ENCODE measurements at places on chromosomes 5 and 9.

- DNase-seq: no peak
Observed at GRCh38 chr9:69171049-69171448, 3.0 kb upstream of the TJP2 start.

DNA sequence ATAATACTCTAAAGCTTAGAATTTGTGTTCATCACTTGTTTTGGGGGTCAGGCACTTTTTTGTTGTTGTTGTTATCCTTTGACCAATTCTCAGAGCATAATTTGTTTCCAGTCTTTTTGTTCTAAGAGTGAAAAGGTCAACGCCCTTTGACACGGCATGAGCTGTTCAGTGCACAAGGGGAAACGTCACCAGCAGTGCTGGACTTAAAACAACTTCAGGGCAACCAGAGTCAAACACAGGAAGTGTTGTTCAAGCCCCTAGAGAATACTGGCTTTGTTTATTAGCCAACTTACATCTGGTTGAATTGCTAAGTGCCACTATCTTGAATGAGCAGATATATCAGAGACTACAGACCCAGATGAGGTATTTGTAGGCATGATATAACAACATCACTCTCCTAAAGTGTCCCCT lies 368.9 kb downstream of the TMEM161B start:
- DNase-seq: no peak

- no peak for DNase-seq
Observed at GRCh38 chr5:140869555-140869886, 764 bp downstream of the PCDHA11 start.

- no peak for DNase-seq
Observed at GRCh38 chr5:117425163-117425562, 850.5 kb upstream of the SEMA6A start.

DNA sequence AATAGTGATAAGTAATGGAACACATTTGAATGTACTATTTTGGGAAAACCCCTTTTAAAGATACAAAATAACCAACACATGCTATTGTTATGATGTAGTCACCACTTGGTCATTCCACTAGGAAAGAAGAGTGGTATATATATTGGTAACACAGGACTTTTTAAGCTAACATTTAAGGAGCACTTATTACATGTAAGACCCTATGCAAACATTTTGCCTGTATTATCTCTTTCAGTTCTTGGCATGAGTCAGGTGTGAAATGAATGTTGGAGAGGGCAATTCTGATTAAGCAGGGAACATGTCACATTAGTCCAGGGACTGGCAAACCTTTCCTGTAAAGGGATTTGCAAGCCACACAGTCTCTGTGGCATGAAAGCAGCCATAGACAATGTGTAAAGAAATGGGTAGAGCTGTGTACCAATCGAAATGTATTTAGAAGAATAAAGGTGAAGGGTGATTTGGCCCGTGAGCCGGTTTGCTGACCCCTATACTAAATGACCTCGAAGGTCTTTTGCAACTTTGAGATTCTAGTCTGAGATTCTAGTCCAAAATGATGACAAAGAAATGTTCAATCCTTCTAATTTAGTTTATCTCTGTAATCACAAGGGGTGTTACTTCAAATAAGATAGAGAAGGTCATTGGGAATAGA lies 15.3 kb downstream of the ABLIM3 start:
- DNase-seq: no peak

- no peak for DNase-seq
Observed at GRCh38 chr9:70983723-70984295, 137.6 kb downstream of the TRPM3 start.

GRCh38 chr9:114005371-114006154 lies 72.5 kb downstream of the AMBP start:
- DNase-seq: no peak

GRCh38 chr9:69036309-69036708 lies 757 bp downstream of the FXN start:
- DNase-seq: no peak

GRCh38 chr9:76441551-76442322 lies 17.2 kb upstream of the GCNT1 start:
- no peak for DNase-seq

DNA sequence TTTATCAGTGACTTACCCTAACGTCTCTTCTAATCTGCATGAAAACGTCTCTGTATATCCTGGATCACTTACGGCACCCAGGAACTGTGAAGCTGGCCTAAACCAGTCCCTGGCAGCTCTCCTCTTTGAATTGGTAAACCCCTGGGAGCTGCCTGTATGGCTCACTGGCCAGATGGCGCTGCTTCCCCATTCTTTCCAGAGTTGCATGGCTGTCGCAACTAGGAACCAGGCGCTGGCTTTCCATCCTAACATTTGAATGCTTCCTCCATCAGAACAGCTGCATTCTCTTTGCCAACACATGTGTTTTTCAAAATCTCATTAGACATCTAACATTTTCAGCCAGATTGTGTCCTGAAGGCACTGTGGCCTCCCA lies 8.0 kb upstream of the PCA3 start:
- DNase-seq: peak; percentile 78

GRCh38 chr5:111255169-111255568 lies 31.0 kb downstream of the CAMK4 start:
- no peak for DNase-seq

- no peak for DNase-seq
Observed at GRCh38 chr9:73689051-73689870, 537.6 kb downstream of the ANXA1 start.

DNA sequence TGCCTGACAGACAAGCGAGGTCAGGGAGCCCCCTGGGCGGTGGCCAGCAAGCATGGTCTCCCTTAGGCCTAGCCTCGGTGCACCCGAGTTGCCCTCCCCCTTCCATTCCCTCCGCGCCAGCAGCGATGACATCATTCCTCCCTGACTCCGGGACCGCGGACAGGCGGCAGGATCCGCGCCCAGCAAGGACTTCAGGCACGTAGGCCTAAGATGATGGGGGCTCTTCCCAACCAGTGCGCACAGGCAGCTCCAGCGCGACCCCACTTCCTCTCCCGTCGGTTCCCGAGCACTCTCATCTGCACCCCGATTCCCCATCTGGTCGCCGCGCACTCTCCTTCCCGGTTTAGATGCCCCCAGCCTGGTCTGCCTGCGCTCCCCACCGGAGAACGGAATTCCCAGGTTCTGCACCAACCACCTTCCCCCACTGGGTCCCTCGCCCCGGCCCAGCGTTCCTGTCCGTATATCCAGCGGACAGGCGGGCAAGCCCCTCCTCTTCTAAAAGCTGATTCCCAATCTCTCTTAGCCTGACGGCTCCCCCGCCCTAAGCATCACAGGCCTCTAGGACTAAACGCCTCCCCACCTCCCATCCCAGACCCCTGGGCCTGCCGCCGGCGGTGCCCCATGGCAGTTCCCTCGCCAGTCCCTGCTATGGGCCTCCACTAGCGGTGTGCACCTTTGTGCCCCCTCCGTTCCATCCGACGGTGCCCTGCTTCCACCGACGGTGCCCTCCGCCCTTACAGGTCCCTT lies 931 bp downstream of the FAM219A start:
- DNase-seq: no peak

- DNase-seq: no peak
Observed at GRCh38 chr9:15693701-15694100, 140.9 kb downstream of the CCDC171 start.

GRCh38 chr9:106625259-106625789 lies 237.6 kb upstream of the ZNF462 start:
- DNase-seq: no peak

DNA sequence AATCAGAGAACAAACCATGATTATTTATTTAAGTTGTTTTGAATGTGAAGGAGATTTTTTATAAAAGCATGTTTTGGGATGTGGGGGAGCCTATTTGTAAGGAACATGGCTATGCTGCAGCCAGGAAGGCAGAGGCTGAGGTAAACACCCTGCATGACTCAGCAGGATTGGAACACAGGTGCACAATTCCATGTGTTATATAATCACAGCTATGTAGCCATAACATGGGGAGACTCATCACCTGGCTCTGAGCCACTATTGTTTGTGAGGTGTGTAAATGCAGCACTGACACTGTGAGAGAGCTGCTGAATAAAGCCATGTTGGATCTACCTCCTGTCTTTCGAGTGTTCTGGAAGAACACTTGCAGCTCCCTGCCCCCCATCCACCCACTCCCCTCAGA lies 1009.8 kb downstream of the DNAH5 start:
- no peak for DNase-seq

DNA sequence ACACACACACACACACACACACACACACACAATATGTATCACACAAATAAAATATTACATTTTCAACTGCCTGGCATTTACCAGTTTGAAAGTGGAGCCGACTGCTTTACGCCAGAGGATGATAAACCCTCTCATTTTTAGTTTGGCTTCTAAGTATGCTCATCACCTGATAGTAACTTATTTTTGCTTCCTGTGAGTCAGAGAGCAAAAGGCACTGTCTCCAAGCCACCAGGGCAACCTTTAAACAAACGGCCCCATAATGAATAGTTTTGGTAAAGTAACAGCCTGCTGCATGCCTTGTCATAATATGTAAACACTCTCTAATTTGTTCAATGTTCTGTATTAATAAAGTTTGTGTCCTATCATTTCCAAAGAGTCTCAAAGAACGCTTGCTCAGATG lies 26.9 kb downstream of the KLF4 start:
- DNase-seq: no peak

DNA sequence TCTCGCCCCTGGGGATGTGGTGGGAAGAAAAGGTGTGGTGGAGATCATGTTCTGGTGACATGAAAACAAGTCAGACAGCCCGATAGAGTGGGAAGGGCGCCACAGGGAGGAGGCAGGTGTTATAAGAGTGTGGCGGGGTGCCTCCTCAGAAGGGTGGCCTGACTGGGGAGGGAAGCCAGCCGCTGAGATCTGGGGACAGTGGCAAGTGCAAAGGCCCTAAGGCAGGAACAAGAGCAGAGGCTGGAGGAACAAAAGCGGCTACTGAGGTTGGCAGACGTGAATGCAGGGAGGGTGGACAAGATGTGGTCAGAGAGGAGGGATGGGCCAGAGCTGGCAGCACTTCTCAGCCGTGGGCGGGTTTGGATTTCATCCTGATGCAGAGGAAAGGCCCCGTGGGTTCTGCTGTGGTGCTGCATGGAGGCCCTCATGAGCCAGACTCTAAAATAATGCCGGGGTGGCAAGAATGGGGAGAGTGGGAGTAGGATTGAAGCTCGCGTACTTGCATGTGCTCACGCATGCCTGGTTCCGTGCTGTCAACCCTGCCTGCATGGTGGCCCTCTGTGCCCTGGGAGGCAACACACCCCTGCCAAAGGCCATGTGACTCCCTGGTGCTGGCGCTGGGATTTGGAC lies 89.2 kb downstream of the MVB12B start:
- no peak for DNase-seq

GRCh38 chr5:95102080-95102479 lies 182.8 kb downstream of the MCTP1 start:
- peak; percentile 1 for DNase-seq

DNA sequence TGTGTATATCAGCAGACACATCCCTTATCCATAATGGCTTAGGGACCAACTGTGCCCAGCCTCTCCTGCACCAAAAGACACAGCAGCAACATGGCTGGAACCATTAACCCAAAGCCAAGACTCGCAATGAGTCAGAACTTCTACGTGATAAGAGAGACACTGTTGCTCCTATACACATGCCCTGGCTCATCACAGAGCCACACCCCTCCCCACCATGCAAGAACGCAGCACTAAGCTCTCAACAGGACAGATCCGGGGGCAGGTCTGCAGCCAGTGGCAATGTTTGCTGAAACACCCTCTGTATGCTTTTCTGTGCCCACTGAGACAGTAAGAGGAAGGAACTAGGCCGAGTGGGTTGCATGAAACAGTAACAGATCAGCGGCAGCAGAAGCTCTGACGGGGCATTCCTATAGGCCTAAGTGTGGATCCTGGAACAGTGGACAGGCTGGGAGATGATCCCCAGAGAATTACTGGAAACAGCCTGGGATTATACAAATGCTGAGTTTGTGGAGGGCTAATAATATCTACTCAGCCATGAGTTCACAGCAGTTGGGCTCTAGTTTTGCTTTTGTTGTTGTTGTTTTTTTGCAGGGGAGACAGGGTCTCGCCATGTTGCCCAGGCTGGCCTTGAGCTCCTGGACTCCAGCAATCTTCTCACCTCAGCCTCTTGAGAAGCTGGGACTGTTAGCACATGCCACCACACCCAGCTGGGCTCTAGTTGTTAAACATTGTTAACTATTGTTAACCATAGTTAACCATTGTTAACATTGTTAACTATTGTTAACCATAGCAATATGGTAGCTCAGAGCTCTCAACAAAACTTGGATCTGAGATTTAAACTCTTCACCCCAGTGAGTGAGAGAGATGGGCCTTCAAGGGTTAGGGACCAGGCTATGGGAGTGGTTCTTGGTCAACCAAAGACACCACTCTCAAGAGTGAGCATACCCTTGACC lies 41.0 kb downstream of the B4GALT1 start:
- DNase-seq: no peak

DNA sequence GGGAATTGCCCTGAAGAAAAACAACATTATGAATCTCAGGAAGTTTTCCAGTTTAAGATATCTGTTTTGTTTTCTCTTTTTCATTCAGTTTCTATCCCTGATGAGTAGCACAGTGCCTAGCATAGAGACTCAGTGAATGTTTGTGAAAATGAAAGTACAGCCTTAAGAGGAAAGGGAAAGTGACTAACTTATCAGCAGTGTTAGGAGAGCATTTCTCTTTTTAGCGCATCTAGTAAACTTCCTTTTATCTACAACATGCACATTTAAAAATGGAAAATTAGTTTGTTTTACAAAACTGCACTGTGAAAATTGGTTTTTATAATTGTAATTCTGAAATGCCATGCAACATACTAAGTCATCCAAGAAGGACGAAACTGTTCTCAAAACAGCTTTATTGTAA lies 110.8 kb downstream of the SMARCA2 start:
- DNase-seq: no peak

DNA sequence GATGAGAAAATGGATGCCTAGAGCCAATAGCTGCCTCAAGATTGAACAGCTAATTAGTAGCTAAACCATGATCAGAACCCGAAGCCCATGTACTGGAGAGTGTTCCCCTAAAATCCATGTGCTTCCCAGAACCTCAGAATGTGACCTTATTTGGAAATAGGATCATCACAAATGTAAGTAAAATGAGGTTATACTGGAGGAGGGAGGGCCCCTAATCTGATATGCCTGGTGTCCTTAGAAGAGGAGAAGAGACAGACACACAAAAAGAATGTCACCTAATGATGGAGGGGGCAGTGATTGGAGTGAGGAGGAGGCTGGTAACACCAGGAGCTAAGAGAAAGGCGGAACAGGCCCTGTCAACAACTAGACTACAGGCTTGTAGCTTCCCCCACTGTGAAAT lies 41.3 kb upstream of the FBP1 start:
- no peak for DNase-seq

GRCh38 chr5:139951983-139952382 lies 91.1 kb downstream of the NRG2 start:
- DNase-seq: no peak

DNA sequence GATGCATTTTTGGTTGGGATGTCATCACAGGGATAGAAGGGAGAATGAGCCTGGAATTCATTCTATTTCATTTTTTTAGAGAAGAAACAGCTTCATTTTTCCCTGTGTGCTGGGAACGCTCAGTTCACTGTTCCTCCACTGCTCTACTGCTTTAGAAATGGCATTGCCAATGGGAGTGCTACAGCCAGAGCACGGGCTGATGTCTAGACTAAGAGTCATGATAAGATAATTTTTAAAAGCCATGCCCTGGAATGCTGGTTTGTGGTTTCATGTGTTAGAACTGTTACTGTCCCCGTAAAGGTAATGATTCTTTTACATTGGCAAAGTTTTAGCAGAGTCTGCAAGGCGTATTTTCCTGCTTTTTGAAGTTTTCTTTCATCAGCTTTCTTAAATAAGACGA lies 119.6 kb downstream of the SEMA6A start:
- no peak for DNase-seq

Measured in DMS153 (cell line).